ENCODE measurements at places on chromosomes 1 and 21.

DNA sequence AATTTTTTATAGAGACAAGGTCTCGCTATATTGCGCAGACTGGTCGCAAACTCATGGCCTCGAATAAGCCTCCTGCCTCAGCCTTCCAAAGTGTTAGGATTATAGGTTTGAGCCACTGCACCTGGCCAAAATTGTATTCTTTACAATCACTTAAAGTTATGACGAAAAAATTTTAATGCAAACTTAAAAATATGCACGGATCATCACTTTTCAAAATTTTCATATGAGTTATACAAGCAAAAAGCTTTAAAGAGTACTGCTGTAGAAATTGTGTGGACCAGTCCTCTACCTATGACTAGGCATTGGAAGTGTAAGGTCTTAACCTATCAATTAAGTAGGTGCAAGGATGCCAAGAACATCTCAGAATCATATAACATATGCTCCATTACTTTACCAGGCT lies 34.9 kb downstream of the COP1 start:
- DNase-seq, result no peak

DNA sequence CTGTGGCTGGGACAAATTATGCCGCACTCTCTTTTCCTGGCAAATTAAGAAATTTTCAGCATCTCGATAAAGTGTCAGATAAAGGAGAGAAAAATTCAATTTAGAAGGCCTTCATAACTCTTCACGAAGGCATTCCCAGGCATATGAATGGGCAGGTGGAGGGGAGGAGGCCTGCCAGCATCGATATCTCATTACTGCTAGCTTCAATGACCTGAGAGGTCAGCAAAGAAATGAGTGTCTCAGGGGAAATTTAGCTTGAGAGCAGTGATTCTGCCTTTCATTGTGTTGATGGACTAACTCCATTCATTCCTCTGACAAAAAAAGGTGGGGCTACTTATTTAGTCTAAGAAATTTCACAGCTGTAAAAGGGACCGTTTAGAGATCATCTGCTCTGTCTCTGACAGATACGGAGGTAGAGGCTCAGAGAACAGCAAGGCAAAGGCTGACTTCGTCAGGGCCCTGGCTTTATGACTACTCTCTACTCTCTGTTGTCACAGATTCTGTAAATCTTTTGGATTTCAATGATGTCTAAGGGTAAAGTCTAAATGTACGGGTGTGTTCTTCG lies 212.0 kb upstream of the BEND5 start:
- DNase-seq, result no peak

- no peak for DNase-seq
These were observed 49.9 kb downstream of the WNT2B start for GRCh38 chr1:112558634-112559033.

- DNase-seq, result no peak
These were observed 150.9 kb upstream of the ZRANB2 start for GRCh38 chr1:71231751-71232150.

- DNase-seq, result no peak
These were observed 156.0 kb downstream of the NFIA start for GRCh38 chr1:61238359-61238665.

- DNase-seq, result no peak
These were observed 2.8 kb downstream of the ARMH1 start for GRCh38 chr1:44677201-44677766.

DNA sequence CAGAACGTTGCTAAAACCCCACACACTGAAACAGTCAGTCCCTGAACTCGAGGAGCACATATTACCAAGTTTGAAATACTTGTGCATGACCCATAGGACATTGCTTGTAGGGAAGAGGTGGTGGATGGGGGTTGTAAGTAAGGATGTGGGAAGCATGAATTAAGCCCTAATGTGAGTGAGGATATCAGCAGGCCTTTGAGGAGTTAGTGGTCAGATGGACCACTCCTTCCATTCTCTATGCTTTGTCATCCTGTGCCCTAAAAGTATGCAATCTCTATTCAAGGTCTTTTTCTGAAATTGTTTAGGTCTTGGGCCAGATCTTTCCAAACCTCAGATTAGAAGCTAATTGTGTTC lies 70.9 kb upstream of the SAMSN1 start:
- no peak for DNase-seq

DNA sequence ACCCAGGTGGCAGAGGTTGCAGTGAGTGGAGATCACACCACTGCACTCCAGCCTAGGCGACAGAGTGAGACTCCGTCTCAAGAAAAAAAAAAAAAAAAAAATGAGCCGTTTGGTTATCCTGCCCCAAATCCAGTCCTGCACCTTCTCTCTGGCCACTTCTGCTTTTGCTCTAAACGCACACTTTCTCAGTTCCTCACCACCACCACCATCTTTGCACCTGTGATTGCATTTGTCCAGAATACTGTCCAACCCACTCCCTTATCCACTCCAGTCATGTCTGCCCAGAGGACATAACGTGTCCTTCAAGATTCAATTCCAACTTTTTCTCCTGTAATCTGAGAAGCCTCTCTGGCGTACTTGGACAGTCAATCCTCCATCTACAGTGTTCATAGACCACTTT lies 2.2 kb upstream of the NEK2 start:
- no peak for DNase-seq

- DNase-seq, result no peak
These were observed 256.2 kb upstream of the PLXNA2 start for GRCh38 chr1:208500375-208500774.

- no peak for DNase-seq
These were observed 796 bp upstream of the TDRKH start for GRCh38 chr1:151790940-151791651.

DNA sequence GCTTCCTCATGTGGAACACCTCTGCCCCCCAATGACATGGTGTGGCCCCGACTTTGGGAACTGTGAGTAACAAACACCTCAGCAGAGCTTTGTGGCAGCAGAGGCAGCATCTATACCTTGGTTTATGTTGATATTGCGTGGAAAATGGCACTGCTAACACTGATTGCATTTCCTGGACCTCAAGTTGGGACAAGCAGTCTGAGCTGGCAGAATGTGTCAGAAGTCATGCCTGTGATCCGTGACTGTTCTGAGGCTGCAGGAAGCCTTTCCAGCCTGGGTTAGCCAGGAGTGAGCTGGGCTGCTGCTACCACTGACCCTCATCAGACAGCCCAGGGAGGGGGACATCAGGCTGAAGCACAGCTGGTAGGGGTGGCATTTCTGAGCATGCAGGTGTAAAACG lies 268.5 kb downstream of the KCNJ6 start:
- DNase-seq, result no peak

DNA sequence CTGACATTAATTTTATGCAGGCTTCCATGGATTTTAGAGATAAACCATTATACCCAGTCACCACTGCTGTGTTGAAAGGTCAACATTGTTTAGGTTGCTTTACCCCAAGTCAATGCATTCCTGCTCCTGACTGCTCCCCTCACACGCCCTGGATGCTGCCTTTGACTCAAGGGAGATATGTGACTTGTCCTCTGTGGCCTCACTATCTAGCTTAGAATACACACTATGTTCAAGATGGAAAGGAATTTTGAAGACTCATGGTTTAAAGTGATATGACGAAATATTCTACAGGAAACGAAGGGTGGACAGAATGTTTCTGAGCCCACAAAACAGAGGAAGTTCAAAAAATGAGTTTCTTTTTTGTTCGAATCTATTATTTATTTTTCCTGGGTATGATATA lies 170.4 kb upstream of the NR5A2 start:
- DNase-seq, result no peak

DNA sequence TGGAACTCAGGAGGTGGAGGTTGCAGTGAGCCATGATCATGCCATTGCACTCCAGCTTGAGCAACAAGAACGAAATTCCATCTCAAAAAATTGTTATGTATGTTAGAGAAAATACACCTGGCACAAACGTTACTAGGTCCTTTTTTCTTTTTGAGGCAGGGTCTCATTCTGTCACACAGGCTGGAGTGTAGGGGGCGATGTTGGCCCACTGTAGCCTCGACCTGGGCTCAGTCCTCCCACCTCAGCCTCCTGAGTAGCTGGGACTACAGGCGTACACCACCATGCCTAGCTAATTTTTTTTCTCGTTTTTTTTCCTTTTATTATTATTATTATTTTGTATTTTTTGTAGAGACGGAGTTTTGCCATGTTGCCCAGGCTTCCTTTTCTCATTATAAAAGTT lies 4.4 kb downstream of the HAX1 start:
- no peak for DNase-seq

DNA sequence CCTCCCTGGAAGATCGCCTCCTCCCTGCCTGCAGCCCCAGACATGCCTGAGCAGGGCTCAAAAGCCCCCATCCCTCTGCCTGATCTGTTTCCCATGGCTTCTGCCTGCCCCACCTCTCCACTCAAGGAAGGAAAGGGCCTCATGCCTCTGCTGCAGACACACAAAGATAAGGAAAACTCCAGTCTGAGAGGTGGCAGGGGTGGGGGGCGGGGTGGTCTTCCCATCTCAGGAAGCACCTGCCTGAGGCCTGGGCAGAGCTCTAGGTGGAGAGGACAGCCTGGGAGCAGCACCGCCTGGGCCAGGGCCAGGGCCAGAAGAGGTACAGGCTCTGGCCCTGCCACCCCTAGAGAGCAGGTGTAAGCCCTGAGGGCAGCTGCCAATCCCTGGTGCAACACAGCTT lies 4.1 kb upstream of the GJB3 start:
- no peak for DNase-seq

DNA sequence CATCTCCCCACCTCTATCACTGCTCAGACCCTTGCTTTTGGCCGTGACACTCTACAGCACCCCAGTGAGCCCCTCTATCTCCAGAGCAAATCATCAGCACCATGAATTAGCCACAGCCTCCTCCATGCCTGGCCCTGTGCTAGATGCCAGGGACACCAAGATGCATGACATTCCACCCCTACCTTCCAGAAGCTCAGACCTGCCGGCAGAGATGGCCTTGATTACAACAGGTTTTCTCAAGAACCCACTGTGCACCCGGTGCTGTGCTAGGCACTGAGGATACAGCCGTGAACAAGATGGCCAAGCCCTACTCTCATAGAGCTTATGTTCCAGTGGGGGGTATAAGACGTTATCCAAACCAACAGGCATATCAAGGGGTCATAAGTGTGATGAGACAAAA lies 30.6 kb downstream of the CDK18 start:
- no peak for DNase-seq

DNA sequence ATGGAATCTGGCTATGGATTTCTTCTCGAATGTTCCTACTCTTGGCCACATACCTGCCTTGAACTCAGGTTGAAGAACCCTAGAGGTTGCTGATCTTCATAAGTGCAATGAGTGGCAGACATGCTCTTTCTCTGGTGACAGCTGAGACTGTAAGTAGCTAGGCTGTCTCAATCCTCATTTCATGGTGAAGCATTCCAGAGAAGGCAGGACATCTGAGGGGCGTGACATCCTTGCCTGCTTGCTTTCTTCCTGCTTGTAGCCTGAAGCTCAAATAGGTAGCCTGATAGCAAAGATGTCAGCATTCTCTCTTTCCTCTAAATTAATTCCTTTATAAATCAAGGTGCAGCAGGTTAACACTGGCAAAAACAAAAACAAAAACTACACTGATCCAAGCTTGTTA lies 114.6 kb upstream of the MAGI3 start:
- DNase-seq, result no peak

DNA sequence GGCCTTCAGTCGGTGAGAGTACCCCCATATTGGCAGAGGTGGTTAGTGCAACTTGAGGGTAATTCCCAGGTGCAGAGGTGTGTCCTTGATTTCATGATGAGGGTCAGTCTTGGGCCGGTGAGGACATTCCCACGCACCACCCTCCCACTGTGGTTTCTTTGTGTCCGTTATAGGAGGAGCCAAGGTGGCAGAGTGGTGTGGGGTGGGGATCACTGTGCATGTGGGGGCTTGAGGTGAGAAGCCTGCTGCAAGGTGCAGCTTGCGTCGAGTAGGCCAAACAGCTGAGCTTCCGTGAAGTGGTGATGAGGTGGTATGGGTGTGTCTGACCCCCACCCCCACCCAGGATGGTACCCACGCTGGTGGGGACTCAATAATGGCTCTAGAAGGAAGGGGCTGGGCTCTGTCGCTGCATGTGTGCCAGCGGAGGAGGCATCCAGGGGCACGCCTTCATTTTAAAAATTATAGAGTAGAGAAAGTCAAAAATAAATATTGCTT lies 6.2 kb downstream of the PTPRF start:
- no peak for DNase-seq

DNA sequence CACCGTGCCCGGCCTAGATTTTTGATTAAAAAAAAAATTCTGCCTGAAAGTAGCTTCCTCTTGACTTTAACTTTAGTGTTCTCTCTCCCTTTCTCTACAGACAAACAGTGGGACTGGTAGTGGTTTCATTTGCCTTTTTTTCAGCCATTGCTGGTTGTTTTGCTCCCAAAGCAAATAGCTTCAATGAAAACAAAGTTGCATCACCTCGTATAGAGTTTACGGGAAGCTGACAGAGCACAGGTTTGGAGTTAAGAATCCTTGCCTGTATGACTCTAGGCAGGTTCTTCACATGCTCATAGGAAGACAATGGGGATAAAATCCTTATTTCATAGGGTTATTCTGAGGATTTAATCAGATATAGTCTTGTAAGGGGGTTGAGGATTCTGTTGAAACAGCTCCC lies 21.6 kb downstream of the AADACL4 start:
- no peak for DNase-seq

DNA sequence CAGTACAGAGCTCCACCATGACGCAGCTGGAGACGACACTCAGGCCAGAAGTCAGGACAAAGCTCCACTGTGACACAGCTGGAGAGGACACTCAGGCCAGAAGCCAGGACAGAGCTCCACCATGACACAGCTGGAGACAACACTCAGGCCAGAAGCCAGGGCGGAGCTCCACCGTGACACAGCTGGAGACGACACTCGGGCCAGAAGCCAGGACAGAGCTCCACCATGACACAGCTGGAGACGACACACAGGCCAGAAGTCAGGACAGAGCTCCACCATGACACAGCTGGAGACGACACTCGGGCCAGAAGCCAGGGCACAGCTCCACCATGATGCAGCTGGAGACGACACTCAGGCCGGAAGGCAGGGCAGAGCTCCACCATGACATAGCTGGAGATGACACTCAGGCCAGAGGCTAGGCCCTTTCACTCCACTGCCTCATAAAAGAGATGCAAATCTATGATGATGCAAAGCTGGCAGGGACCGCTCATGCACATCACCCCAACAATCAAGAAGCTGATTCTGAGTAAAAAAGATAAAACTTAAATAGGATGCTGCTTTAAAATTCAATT lies 13.6 kb upstream of the OR2B11 start:
- no peak for DNase-seq

DNA sequence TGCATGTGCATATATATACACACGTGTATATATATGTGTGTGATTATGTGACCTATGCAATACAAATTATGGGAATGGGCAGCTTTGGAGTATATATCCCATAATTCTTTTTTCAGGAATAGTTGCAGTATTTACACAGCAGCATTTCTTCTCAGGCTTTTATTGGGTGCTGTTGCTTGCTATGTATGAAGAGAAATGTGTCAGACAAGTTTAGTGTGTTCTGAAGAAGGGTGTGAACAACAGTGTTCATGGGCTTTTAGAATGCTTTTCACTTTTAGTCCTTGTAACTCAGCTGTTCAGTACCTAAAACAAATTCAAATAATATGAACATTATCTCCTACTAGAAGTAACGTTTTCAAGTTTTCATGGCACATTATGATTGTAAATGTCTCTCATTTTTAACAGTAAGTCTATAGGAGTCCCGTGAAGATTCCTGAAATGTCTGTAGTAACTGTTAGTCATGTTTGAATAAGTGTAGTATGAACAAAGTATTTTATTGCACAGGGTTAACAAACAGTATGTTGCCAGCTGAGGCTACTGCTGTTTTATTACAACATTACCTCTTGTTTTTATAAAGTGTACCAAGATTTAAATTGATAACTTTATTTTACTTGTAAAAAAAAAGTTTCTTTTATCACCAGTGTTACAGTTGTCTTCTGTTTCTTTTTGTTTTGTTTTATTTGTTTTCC lies 42.5 kb downstream of the TMED5 start:
- no peak for DNase-seq

Measured in cortex of kidney (tissue), 1 donor.